RPMI8226 (cell line): ENCODE measurements at places on chromosomes 12 and 14.

- no peak for DNase-seq
These were observed 16.6 kb upstream of the FBXO34 start for GRCh38 chr14:55254581-55254980.

DNA sequence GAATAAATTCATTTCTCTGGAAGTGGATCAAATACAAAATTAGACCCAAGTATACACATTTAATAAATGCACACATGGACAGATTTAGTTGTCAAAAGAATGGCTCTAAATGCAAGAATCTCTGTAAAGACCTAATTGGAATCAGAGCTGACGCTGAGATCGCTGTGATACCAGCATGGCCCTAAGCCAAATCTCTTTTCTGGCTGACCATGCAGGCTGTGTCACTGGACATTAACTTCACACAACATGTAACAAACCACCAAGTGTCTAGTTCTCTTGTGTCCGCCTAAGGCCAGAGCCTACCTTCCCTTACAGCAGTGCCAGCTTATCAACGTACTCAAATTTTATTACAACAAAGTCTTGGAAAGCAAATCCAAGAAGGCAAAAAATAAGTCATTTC, 127.5 kb downstream of the MED13L start:
- DNase-seq: no peak

- DNase-seq: no peak
These were observed 96.8 kb downstream of the EP400 start for GRCh38 chr12:132046561-132046960.

DNA sequence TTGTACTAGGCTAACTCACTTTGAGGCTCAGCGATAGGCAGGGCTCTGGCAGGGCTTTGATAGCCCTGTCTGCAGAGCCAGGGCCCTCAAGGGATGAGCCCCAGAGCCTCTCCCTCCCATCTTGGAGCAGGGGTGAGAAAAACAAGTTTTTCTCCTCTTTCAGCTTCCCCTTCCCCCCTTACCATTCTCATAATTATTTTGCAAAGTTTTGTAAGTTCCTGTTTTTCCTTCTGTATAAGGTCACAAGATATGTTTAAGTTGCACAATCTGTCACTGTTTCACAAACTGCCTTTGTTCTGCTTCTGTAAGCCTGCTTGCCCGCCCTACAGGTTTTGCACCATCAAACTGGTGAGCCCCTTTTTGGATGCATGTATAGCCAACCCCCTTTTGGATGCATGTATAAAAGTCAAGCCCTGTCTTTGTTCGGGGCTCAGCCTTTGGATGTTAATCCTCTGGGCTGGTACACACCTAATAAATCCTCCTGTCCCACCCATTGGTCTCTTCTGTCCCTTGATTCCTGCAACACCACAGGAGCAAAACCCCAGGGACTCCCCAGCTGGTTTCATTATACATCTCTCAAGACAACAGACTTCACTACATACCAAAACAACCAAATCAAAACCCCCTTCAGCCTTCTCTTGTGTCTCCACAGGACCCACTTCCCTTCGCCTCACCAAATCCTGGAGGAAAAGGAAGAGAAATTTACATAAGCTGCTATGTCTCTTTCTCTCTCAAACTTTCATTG, 52.5 kb upstream of the RESF1 start:
- DNase-seq: no peak

GRCh38 chr14:82796086-82796485, 1262.4 kb upstream of the SEL1L start:
- no peak for DNase-seq

- no peak for DNase-seq
These were observed 18.1 kb downstream of the TAMALIN start for GRCh38 chr12:52024845-52025230.

DNA sequence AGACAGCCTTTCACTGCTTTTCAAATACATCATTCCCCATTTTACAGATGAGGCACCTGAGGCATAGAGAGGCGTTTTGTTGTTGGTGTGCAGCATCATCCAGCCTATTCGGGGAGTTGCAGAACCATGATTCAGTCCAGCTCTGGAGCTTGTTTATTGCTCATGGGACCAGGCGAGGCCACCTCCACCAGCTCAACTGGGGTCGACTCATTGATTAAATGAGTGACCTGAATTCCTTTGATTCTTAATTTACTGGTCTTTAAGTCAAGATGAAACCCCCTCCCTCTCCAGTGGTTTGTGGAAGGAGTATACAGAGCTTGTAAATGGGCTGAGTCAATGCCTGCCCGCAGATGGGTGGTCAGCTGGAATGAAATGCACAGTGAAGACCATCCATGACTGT, 161.9 kb downstream of the CHST11 start:
- no peak for DNase-seq

- DNase-seq: no peak
These were observed 22.6 kb downstream of the DERA start for GRCh38 chr12:15933751-15934150.

DNA sequence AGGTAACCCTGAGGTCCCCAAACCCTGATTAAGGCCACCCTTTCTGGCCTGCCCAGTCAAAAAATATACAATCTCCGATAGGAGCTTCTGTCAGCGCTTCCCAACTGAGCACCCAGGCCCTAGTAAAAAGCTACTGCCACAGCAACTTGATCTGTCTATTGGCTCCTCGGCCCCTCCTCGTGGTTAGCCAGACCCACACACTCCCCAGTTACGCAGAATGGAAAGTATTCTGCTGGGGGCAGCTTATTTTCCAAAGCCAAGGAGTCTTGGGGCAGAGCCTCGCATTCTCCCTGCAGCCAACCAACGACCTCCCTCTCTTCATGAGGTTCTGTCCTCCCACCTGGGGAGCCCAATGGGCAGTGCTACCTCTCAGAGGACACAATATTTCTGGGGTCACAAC, 32.1 kb downstream of the FMNL3 start:
- DNase-seq: no peak

DNA sequence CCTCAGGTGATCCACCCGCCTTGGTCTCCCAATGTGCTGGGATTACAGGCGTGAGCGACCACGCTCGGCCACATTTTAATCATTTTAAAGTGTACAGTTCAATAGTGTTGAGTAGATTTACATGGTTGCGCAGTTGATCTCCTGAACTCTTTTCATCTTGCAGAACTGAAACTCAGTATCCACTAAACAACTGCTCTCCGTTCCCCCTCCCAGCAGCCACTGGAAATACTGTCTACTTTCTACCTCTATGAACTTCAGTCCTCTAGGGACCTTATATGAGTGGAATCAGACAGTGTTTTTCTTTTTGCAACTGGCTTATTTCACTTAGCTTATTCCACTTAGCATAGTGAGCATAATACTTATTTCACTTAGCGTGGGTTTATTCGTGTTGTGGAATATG, 53.7 kb downstream of the KCTD10 start:
- DNase-seq: peak; percentile 51

- no peak for DNase-seq
These were observed 278.6 kb downstream of the MED13L start for GRCh38 chr12:115998794-115999478.

DNA sequence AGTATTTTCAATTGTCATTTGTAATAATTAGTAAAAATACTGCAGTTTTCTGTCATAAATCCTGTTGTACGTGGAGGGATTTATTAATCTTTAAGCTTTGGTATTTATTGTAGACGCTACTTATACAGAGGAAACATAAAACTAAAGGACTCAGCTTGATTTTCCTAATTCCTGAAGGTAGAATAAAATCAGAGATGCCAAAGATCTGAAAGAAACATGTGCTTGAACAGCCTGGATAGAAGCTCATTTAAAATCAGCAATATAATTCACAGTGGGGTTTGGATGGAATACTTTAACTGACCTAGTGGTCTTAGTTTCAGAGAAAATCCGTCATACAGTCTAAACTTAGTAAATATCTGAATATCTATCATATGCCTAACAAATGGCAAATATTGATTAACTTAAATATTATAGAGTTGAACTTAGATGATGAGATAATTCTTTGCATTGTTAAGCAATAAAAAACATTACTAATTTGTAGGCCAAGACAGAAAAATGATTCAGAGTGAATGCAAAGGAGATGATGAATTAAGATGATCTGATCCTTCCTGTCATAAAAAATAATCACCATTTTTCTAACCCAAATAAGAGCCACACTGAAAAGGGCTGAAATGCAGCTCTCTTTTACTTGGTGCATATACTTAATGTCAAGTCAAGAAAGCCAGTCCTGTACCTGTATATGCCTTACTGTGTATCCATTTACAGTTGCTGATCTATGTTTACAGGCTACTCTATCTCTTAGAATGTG, 397.1 kb upstream of the DCN start:
- no peak for DNase-seq

GRCh38 chr14:65287264-65288131, 125.0 kb upstream of the FUT8 start:
- DNase-seq: no peak

- DNase-seq: no peak
These were observed 2.9 kb downstream of the LMNTD1 start for GRCh38 chr12:25550186-25550585.

GRCh38 chr14:64817631-64818030, 62.1 kb downstream of the SPTB start:
- DNase-seq: no peak

GRCh38 chr14:50063876-50064420, 52.4 kb downstream of the VCPKMT start:
- no peak for DNase-seq

- DNase-seq: no peak
These were observed 84.7 kb downstream of the HECTD1 start for GRCh38 chr14:31122921-31123320.

GRCh38 chr14:42214981-42215491, 608.4 kb downstream of the LRFN5 start:
- DNase-seq: no peak

- no peak for DNase-seq
These were observed 62.6 kb downstream of the TSPAN9 start for GRCh38 chr12:3139760-3140159.

DNA sequence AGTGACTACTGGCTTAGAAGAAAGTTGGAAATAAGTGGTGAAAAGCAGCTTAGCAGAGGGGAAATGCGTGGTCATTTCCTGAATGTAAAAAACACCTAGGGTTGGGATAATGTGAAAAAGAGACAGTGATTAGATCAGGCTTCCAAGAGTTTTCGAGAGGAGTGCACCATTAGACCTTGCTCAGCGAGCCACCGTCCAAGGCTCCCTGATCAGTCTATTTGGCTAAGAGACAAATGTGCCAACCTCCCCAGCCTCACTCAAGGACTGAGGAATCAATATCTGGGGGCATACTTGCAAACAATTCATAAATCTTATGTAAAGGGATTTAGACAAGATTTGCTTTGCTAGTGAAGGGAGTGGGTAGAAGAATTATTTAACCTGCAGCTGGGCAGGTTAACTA, 594.5 kb downstream of the NRXN3 start:
- no peak for DNase-seq

GRCh38 chr14:21015312-21015711, 9.5 kb downstream of the NDRG2 start:
- DNase-seq: no peak

DNA sequence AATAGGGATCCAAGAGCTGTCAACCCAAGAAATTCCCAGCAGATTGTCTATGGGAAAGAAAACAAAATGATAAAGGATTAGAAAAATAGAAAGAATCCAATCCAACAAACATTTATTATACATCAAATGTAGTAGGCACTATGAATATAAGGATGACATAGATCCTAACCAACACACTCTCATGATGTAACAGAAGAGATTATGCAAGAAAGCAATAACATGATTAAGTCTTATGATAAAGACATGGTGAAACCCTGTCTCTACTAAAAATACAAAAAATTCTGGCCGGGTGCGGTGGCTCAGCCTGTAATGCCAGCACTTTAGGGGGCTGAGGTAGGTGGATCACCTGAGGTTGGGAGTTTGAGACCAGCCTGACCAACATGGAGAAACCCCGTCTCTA, 2.7 kb downstream of the MED6 start:
- no peak for DNase-seq

- no peak for DNase-seq
These were observed 191.7 kb downstream of the ALG10B start for GRCh38 chr12:38508246-38508645.

- peak; percentile 75 for DNase-seq
These were observed 5.8 kb downstream of the WSB2 start for GRCh38 chr12:118055144-118055557.

GRCh38 chr14:28012629-28013415, 753.8 kb upstream of the FOXG1 start:
- DNase-seq: no peak
